LoVo (cell line): ENCODE measurements at places on chromosomes 6 and 20.
A peak's percentile ranks its signal among the peaks of the same experiment; 100 is the strongest.

DNA sequence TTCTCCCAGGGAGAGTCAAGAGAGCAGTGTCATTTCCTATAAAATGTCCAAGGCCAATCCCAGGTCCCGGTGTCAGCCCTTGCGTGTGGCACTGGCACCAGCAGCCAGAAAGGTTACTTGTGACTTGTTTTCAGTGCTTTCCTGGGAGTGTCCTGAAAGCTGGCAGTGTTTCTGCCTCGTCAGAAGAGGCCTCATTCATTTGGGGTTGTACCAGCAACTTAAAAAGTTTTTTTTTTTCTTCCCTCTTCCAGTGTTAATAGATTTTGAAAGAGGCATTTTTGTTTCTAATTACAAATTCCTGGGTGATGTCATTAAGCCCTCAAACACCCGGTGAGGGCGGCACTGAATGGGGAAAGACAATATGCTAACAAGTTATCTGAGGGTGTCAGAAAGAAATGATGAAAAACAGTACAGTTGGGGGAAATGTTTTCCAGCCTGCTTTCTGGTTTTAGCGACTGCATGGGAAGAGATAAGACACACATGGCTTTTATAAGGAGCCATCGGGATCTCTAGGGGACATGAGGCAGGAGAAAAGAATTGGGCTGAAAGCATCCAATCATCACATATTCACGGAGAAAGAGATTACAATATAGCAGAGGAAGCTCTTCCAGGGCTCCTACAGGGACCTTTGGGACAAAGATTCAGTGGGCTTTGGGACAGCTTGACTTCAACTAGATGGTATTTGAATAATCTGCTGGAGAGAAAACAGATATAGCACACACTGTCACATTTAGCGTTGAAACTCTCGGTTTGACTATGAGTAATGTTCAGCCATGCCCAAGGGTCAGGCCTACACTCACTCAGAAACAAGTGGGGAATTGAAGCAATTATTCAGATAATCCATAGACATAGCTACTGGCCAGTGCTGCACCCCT is 153.0 kb downstream of the BCAS1 start:
- DNase-seq: peak; percentile 74

GRCh38 chr6:20744911-20745557 is 210.8 kb downstream of the CDKAL1 start:
- DNase-seq: no peak

DNA sequence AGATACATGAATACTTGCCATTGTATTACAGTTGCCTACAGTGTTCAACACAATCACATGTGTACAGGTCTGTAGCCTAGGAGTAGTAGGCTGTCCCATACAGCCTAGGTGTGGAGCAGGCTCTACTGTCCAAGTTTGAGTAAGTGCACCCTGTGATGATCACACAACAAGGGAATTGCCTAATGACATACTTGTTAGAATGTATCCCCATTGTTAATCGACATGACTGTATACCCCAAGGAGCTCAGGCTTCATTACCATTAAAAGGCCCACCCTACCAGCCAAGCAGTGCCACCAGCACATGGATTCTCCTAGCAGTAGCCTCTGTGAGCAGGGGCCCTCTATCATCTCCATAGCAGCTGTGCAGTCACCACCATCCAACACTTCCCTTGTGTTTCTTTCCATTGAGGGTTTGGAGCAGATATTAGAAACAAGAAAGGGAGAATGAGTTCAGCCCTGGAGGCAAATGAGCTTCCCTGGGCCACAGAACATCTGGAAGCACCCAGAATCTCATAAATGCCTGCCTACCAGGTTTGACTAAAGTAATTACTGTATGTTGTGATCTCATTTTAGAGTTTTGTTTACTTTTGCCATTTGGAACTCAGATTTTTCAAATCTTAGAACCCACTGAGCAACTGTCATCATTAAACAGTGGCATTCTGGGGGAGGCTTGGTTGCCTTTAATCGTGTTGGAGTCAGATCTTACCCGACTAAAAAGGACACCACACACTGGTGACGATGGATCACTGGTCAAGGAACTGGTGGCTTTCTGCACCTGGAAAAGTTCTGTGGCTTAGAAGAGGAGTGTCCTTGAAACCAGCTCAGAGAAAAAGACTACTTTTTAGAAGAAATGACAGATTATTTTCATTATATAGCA is 104.9 kb downstream of the TULP4 start:
- DNase-seq: no peak

- no peak for DNase-seq
These were observed 79.0 kb upstream of the SPACA1 start for GRCh38 chr6:87968435-87969278.

DNA sequence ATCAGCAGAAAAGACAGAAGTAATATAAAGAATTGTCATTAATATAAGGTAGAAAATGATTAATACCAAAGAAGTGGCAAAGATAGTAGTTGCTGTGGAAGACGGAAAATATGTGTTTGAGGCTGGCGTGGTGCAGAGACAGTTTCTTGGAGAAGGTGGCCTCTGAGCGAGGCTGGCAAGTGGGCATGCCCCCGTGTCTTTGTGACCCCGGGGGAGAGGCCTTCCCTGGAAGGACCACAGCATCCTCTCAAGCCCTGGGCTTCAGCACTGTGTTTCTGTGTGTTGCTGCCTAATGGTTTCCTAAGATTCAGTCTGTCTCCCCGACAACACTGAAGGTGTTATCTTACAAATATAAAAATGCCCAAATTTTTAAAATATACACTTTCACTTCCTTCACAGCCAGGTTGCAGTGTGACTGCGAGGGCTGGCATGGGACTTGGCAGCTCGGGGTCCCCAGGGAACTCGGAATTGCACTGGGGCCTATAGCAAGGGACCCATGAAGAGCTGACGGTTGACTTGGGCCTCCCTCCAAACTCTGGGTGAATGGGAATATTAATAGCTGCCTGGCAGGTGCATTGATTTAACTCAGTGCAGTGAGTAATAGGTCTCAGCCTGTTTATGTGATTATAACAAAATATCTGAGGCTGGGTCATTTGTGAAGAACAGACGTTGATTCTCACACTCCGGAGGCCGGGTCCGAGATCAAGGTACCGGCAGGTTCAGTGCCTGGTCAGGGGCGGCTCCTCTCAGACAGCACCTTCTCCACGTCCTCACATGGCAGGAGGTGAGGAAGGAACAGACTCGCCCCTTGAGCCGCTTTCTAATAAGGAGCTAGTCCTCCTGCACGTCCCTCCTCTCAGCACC is 47.4 kb upstream of the AFDN start:
- DNase-seq: no peak

GRCh38 chr20:19113343-19113930 is 99.0 kb upstream of the SLC24A3 start:
- no peak for DNase-seq

GRCh38 chr6:130933712-130934200 is 106.5 kb downstream of the SMLR1 start:
- no peak for DNase-seq

- DNase-seq: no peak
These were observed 251.0 kb downstream of the UST start for GRCh38 chr6:148997865-148998264.

GRCh38 chr6:150076196-150076893 is 7.4 kb upstream of the ULBP3 start:
- no peak for DNase-seq

GRCh38 chr20:44566018-44566417 is 16.4 kb upstream of the PKIG start:
- no peak for DNase-seq

DNA sequence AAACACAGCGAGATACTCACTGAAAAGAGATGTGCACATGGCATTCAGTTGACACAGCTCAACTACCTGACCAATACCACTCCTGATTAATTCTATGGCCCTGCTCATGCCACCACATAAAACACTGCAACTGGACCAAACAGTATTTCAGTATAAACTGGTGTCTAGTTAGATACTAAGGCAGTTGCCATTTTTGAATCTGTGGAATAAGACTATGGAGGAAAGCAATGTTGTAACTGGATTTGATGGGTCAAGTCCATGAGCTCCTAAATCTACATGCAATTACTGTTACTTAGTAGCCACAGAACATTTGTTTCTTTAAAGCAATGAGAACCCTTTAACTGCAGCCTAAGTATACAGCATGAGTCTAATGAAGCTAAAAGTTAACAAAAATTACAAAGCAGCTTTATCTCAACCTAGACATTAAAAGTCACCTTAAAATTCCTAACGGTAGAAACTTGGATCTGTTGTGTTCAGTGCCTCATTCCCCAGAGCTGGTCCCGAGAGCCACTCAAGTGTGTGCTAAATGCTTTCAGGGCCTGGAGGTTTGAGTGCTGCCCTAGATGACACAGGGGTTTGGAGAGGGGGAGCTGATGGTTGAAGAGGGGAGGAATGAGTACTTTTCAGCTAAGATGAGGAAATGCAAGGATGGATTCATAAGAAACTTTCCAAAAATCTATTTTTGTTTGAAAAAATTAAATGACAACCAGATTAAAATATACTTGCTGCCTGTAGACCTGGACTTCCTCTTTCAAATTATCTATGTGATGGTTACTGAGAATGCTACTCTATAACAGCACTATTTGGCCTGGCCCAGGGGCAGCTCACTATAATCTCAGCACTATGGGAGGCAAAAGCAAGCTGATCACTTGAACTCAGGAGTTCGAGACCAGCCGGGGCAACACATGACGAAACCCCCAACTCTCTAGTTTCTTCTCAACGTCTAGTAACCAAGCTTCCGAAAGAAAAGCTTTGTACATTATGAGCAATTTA is 15.6 kb downstream of the SNX5 start:
- no peak for DNase-seq

- no peak for DNase-seq
These were observed 33.4 kb downstream of the SNX5 start for GRCh38 chr20:17935186-17935585.

- no peak for DNase-seq
These were observed 887 bp downstream of the TSPYL1 start for GRCh38 chr6:116278854-116279231.

GRCh38 chr6:13767121-13767808 is 47.1 kb downstream of the MCUR1 start:
- no peak for DNase-seq

DNA sequence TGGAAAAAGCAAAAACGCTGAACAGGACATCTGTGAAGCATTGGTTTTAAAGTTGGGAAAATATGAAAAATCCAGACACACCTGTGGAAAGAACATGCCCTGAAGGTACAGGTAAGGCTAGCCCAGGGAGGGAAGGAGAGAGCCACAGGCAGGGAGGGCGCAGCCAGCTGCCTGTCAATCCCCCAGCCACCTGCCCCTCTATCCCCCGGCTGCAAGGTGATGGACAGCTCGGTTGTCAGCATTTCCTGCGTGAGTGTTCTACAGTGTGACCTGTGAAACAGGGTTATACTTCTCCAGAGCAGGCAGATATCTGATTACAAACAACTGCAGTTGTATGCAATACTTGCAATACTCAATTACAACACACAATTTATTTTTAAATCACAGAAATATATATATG is 358.1 kb downstream of the SMOC2 start:
- no peak for DNase-seq

GRCh38 chr6:34513646-34514045 is 42.5 kb downstream of the SPDEF start:
- DNase-seq: no peak

DNA sequence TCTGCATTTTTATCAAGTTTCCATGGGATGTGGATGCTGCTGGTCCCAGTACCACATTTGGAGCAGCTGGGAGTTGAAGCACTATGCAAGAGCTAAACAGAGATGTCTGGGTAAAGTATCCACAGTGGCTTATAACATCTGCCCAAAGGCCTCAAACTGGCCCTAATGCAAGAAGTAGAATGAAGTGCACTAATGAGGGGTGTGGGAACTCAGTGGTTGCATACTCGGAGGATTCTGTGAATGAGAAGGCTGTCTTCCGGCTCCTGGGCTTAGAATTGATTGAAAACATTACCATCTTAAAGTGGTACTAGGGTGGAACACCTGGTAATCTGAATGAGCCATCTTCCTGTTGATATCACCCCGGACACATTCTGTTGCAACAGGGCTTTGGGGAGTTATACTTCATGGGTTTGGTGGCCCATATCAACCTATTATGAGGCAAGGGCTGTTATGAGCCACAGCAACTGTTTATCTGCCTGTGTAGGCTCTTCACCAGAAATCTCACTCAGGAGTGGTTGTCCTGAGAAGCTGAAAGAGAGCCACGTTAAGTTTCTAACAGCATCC is 54.7 kb upstream of the SNRPB2 start:
- no peak for DNase-seq

GRCh38 chr20:19211661-19212468 is 577 bp upstream of the SLC24A3 start:
- DNase-seq: no peak

GRCh38 chr6:100121854-100122609 is 128.0 kb upstream of the MCHR2 start:
- no peak for DNase-seq

DNA sequence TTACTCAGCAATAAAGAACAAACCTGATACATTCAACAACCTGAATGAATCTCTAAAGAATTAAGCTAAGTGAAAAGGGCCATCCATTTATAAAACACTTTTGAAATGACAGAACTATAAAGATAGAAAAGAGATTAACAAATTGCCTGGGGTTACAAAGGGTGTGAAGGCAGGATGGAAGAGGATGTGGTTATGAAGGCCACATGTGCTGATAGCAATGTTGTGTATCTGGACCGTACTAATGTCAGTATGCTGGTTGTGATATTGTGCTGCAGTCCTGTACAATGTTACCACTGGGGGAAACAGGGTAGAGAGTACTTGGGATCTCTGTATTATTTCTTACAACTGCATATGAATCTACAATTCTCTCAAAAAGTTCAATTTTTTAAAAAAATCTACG is 36.4 kb downstream of the ELOVL5 start:
- DNase-seq: no peak

- no peak for DNase-seq
These were observed 27.0 kb downstream of the SNAI1 start for GRCh38 chr20:50009521-50010454.

DNA sequence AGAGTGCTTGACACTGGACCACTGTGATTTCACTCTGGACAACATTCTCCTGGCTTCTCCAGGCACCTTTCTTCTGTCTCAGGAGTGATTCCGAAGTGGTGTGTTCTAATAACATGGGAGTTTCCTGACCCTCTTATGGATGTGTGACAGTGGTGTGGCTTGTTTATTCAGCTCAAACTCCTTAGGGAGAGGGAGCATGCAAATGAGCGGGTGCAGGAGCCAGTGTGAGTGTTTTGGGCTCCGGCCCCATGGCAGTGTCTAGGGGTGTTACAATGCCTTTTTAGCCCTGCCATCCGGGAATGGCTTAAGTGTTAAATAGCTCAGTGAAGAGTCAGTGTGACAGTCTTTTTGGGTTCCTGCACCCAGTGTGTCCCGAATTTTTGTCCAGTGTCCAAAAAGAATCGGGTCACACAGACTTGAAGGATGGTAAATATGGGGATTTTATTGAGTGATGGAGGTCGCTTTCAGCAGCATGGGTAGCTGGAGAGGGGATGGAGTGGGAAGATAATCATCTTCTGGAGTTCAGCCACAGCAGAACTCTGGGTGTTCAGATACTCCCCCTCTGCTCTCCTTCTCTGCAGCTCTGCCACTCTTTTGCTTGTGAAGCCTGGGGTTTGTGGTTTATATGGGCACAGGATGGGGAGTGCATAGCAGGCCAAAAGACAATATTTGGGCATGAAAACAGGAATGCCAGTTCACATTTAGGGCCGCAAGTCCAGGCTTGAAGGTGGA is 928.9 kb upstream of the CITED2 start:
- DNase-seq: no peak
